ENCODE measurements at places on chromosomes 4 and X.

- no peak for DNase-seq
Measured at GRCh38 chr4:187668526-187669082, 327.0 kb upstream of the ZFP42 start.

GRCh38 chr4:3122081-3122563 is 47.6 kb downstream of the HTT start:
- DNase-seq, result no peak

- peak; percentile 74 for DNase-seq
Measured at GRCh38 chr4:124694306-124694705, 18.2 kb downstream of the ANKRD50 start.

DNA sequence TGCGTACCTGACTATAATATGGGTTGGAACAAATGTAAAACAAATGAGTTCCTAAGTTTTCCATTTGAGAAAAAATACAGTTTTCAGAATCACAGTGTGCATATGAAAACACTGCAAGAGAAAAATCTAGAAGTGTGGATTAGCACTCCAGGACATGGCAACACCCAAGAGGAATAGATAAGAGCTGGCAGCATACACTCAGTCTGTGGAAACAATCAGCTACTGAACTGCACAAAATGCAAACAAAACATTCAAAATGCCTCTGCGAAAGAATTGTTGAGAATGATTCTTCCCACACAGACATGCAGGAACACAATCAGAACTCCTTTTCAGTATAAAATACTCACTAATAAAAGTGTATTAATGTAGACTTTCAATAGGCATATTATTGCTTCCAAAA is 39.9 kb downstream of the ATP8A1 start:
- no peak for DNase-seq

Measured in NCI-H69 (cell line).